ENCODE measurements at places on chromosomes 3 and 15.

GRCh38 chr3:16297997-16298885 is 33.2 kb downstream of the OXNAD1 start:
- no peak for DNase-seq

DNA sequence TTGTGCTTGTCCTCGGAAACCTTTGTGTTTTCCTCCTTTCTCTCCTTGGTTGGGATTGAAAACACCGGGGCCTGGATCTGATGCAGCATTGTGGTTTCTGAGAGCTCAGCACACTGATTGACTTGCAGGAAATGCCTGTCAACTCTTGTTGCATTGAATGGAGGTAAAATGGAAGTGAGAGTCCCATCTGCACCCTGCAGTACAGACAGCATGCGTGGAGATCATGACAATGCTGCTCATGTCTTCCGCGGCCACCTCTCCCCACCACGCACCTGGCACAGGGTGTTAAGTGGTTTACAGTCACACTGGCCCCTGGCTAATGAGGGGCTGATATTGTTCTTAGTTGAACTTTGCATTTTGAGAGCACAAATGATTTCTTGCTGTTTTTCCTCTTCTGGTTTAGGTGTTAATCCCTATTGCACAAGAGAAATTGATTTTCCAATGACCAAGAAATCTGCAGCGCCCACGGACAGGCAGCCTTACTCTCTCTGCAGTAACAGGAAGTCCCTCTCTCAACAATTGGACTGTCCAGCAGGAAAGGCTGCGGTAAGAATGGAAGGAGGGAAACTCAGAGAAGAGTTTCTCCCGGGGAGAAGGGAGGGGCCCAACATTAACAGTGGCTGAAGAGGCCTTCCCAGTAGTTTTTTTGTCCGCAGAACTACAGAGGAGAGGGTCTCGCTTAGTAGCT is 58.5 kb downstream of the STARD5 start:
- no peak for DNase-seq

DNA sequence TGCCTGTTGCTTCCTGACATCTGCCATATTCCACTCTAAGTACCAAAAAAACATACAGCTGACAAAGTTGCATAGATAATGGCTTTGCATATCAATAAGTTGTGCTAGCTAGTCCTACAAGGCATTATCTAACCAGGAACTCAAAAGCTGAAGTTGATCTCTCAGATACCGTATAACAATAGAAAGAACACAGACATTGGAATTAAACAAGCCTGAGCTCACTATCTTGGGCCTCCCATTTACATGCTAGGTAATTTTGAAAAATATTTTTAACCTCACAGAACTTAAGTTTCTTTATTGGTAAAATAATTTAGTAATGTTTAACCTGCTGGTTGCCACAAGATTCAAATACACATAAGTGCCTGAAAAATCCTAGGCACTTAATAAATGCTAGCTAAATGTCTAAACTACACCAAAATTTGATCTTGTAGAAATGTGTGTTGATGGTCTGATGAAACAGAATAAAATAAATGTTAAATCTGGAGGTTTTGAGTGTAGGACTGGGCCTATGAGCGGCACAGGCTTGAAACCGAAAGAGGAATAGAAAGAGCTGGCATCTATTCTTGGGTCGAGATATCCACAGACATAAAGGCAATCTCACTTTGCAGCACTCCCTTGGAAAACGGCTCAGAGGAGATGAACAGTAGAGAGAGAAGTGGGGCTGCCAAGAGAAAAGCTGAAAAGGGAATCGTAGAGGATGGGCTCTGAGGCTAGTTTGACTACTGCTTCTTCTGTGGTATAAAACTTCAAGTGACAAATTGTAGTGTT is 29.9 kb upstream of the TTC14 start:
- no peak for DNase-seq

GRCh38 chr3:194485881-194486539 is 792 bp downstream of the ATP13A3 start:
- peak; percentile 66 for DNase-seq

- peak; percentile 71 for DNase-seq
Measured at GRCh38 chr3:16290007-16290826, 25.2 kb downstream of the OXNAD1 start.

GRCh38 chr3:66066963-66067617 is 28.4 kb upstream of the MAGI1 start:
- no peak for DNase-seq
